Cardiac ventricle fibroblast (primary cell): ENCODE measurements at places on chromosomes 7 and 10. TPM values are rescaled to one million over a fixed set of nuclear protein-coding genes. Genes with fewer than 3 reads are reported as not detected.

Gene C1QL3
- not detected in 2 replicates for total RNA-seq

Gene ARL5B
- 9.2 and 9.5 TPM in 2 replicates for total RNA-seq

Gene PDE6C
- not detected in 2 replicates for total RNA-seq

Gene CYP2C8
- total RNA-seq: not detected in 2 replicates

Gene IDI1
- 33.1 and 38.3 TPM in 2 replicates for total RNA-seq

Gene HTRA1
- 789 and 827 TPM in 2 replicates for total RNA-seq

Gene OR9A4
- total RNA-seq: not detected in 2 replicates

Gene C10orf67
- not detected in 2 replicates for total RNA-seq

Gene OR2A7
- total RNA-seq: 0.20 and 1.3 TPM in 2 replicates

Gene NUP205
- total RNA-seq: 19.0 and 33.8 TPM in 2 replicates

Gene WIPF3
- total RNA-seq: not detected in 2 replicates

Gene DNAJB6
- 60.5 and 71.2 TPM in 2 replicates for total RNA-seq

Gene SLC39A12
- not detected in 2 replicates for total RNA-seq

Gene PSAP
- total RNA-seq: 1,503 and 1,504 TPM in 2 replicates

Gene LBX1
- not detected in 2 replicates for total RNA-seq

Gene IL6
- 3.1 and 5.2 TPM in 2 replicates for total RNA-seq

Gene ZNRF2
- total RNA-seq: 8.2 and 8.7 TPM in 2 replicates

Gene STRIP2
- total RNA-seq: 0.87 and 0.88 TPM in 2 replicates

Gene TUBB8
- not detected in 2 replicates for total RNA-seq

Gene ACTL6B
- total RNA-seq: not detected in 2 replicates

Gene PTF1A
- total RNA-seq: not detected in 2 replicates

Gene NUTM2A
- total RNA-seq: 0.06 TPM in 1 of 2 replicates, not detected in the other

Gene ENTPD7
- 6.6 TPM in 2 replicates for total RNA-seq

Gene COX19
- total RNA-seq: 5.6 and 10.2 TPM in 2 replicates

Gene CDNF
- total RNA-seq: 2.6 and 2.7 TPM in 2 replicates

Gene SUN3
- total RNA-seq: not detected in 2 replicates

Gene LIPM
- total RNA-seq: not detected in 2 replicates

Gene TMEM196
- not detected in 2 replicates for total RNA-seq

Gene IDI2
- total RNA-seq: not detected in 2 replicates

Gene TEX47
- total RNA-seq: not detected in 2 replicates

Gene GOLGA7B
- not detected in 2 replicates for total RNA-seq

Gene SPDYE6
- total RNA-seq: not detected in 2 replicates

Gene OR2A12
- not detected in 2 replicates for total RNA-seq

Gene TAS2R41
- total RNA-seq: not detected in 2 replicates

Gene PPP1R9A
- total RNA-seq: under 0.01 and 0.06 TPM in 2 replicates

Gene PRSS37
- not detected in 2 replicates for total RNA-seq

Gene AFAP1L2
- total RNA-seq: 3.1 and 3.5 TPM in 2 replicates

Gene PDLIM1
- 182 and 185 TPM in 2 replicates for total RNA-seq

Gene TCERG1L
- total RNA-seq: not detected in 2 replicates

Gene C10orf71
- total RNA-seq: not detected in 2 replicates

Gene FAM25A
- not detected in 2 replicates for total RNA-seq

Gene CNNM2
- 5.7 and 9.3 TPM in 2 replicates for total RNA-seq

Gene DENND2A
- total RNA-seq: 3.2 and 3.7 TPM in 2 replicates

Gene AQP1
- 3.4 and 3.8 TPM in 2 replicates for total RNA-seq

Gene KIF11
- total RNA-seq: 3.2 and 3.5 TPM in 2 replicates

Gene CHAT
- total RNA-seq: not detected in 2 replicates

Gene NKX1-2
- total RNA-seq: not detected in 2 replicates

Gene CDHR1
- 0.06 TPM in 1 of 2 replicates, not detected in the other for total RNA-seq

Gene AGR3
- not detected in 2 replicates for total RNA-seq

Gene ARL3
- 5.3 and 7.2 TPM in 2 replicates for total RNA-seq

Gene CLEC5A
- not detected in 2 replicates for total RNA-seq

Gene ADRA2A
- 8.7 and 9.0 TPM in 2 replicates for total RNA-seq

Gene ITGA8
- total RNA-seq: 11.3 and 13.8 TPM in 2 replicates

Gene PLAU
- total RNA-seq: 34.6 and 39.9 TPM in 2 replicates

Gene MSMB
- total RNA-seq: not detected in 2 replicates

Gene OR13A1
- not detected in 2 replicates for total RNA-seq
